ENCODE measurements at places on chromosomes 5 and 9.
A peak's percentile ranks its signal among the peaks of the same experiment; 100 is the strongest.

DNA sequence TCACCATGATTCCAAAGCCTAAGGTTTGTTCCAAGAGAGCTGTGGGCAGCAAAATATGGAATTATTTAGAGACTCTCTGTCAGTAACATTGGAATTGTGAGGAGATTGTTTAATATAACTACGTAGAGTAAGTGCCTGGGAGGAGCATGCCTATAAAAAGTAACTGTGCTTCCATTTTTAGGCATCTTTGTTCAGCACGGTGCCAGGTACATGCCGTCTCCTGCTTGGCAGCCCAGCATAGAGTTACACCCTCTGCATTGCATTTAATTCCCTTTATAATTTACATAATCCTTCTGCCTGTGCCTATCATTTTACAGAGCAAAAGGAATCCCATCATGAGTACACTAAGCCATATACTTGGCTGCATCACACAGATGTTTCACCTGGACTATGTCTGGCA lies 32.1 kb upstream of the ALDH1A1 start:
- no peak for DNase-seq

- no peak for DNase-seq
Observed at GRCh38 chr9:130893341-130894101, 3.1 kb downstream of the QRFP start.

GRCh38 chr5:57676222-57677098 lies 193.8 kb upstream of the ACTBL2 start:
- no peak for DNase-seq

GRCh38 chr5:129724647-129725046 lies 23.2 kb upstream of the MINAR2 start:
- no peak for DNase-seq

- no peak for DNase-seq
Observed at GRCh38 chr5:10652606-10653005, 88.7 kb downstream of the ANKRD33B start.

GRCh38 chr5:40430101-40430710 lies 249.5 kb upstream of the PTGER4 start:
- DNase-seq, result no peak

GRCh38 chr5:179955630-179956029 lies 47.9 kb upstream of the TBC1D9B start:
- no peak for DNase-seq

DNA sequence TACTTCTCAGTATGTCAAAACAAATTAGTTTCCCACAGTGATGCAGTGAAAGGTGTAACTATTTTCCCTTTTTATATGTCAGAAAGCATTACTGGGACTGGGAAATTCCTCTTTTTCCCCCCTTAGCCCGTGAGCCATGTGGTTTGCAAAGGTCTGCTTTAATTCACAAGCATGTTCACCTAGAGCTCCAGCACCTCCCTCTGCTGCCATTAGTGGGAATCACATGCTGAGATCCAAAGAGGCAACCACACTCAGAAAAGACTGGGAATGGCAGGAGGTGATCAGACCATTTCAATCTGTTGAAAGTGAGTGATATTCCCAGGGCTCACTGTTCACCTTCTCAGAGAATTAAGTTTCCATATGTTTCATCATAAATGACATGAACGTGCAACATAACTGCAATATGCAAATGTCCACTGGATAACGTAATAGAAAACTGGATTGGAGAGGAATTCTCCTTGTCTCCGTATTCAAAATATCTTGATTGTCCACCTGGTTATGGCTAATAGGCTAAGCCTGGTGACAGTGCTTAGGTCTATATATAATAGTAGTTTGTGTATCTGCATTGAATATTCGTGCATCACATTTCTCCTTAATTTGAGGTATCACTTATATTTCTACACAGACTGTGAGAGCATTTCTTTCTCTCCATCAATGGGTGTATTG lies 703.5 kb upstream of the WWC1 start:
- DNase-seq, result no peak

DNA sequence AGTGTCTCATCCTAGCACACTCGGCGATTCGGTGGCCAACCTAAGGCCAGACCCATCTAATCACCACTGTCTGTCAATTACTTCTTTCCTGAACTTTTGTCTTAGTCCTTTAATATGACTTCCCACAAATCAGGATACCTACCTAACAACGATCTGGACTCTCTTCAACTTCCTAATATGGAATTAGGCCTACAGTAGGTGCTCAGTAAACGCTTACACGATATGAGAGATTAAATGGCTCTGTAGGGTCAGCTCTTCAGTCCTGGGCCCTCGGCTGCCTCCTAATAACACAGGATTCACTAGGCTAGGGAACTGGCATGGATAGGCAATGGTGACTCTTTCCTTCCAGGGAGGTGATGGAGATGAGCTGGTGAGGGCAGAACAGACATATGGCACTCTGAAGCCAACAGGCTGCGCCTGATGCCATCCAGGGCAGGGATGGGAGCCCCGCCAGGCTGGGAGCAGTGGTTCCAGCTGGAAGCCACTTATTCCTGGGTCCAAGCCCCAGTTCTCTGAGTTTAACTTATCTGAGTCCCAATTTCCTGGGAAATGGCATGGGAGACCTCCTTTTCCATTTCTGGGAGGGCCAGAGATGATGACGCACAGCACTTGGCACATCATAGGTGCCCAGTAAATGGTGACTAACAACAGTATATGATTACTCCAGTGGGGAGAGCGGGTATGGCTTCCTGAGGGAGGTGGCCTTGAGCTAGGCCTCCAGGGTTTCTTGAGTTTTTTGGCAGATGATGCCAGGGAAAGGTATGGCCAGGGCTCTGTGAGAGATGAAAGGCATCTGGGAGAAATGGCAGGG lies 7.3 kb downstream of the PDGFRB start:
- no peak for DNase-seq

- DNase-seq, result peak; percentile 7
Observed at GRCh38 chr5:135223404-135223803, 175.6 kb downstream of the MACROH2A1 start.

- no peak for DNase-seq
Observed at GRCh38 chr9:99593610-99594009, 228.1 kb upstream of the NR4A3 start.

- no peak for DNase-seq
Observed at GRCh38 chr9:128274245-128274644, 1.6 kb downstream of the GOLGA2 start.

GRCh38 chr5:150305557-150305956 lies 2.9 kb upstream of the ARSI start:
- DNase-seq, result no peak

- DNase-seq, result no peak
Observed at GRCh38 chr9:70413464-70413798, 1.0 kb downstream of the KLF9 start.

DNA sequence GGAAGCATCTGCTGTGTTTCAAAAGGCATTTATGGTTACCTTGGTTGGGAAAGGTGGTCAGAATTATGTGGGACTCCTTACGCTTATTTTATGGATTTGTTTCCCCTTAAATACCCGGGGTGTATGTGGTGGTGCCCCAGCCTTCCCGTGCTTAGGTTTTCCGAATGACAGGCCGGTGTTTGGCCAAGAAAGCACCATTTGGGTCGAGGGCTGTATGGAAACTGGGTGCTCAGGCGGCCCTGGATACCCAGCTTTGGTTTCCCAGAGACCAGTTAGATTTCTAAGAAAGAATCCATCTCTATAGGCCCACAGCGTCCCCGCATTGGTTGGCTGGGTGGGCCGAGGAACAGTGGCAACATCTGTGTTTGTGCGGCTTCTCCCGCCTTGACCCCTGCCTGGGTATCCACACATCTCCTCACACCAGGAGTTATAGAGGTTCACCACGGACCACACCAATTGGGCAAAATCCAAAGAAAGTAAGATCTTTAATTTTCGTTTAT lies 868 bp downstream of the ARHGEF28 start:
- DNase-seq, result no peak

- no peak for DNase-seq
Observed at GRCh38 chr5:124927735-124928134, 181.3 kb upstream of the ZNF608 start.

DNA sequence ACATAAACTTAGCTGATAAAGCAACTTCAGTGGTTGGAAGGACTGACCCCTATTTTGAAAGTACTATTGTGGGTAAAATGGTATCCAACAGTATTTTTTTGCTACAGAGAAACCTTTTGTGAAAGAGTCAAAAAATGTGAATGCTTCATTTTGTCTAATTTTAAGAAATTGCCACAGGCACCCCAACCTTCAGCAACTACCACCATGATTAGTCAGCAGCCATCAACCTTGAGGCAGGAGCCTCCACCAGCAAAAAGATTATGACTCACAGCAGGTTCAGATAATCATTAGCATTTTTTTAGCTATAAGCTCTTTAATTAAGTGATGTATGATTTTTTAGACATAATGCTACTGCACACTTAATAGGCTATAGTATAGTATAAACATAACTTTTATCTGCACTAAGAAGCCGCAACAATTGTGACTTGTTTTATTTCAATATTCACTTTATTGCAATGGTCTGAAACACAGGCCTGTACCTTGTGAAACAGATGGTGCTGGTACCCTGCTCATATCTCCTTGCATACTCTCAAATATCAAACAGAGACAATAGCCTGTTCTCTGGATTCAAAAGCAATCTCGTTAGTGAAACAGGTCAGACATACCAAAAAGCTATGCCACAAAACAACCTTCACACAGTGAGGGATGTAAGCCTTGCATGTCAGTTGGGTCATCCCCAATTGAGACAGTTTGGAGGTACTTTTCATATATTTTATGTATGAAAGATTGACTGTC lies 261.2 kb upstream of the FAM174A start:
- DNase-seq, result no peak

DNA sequence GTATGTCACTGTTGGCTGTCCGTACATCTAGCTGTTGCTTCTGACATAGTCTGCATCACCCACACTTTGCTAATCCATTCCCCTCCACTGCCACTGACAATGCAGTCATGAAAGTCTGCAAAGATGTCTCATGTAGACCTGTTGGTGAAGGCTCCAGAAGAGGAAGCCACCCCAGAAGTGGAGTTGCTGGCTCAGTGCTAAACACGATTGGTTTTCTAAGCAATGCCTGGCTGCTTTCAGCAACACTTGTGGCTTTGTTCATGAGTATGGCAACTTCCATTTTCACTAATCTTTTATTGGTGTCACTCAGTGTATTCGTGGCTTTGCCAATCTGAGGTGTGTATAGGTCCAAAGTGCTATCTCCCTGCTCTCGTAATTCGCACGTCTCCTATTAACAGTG lies 288.1 kb downstream of the GADD45G start:
- DNase-seq, result no peak

DNA sequence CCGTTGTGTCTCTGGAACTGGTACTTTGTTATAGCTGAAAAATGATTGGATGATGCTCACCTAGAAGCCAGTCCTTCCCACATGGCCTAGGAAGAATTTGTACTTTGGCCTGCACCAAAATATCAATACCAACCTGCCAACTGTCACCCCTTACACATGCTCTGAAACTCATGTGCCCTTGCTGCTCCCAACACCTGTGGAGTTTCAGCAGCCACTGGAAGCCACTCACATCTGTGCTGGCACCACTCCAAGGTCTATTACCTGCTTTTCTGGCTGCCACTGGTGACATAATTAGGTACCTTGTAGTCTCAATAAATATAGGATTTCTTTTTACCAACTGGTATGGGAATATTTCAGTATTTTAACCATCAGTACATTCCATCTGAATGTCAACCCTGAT lies 363.6 kb downstream of the SH3GL2 start:
- no peak for DNase-seq
